ENCODE measurements at places on chromosomes 7 and 10.

DNA sequence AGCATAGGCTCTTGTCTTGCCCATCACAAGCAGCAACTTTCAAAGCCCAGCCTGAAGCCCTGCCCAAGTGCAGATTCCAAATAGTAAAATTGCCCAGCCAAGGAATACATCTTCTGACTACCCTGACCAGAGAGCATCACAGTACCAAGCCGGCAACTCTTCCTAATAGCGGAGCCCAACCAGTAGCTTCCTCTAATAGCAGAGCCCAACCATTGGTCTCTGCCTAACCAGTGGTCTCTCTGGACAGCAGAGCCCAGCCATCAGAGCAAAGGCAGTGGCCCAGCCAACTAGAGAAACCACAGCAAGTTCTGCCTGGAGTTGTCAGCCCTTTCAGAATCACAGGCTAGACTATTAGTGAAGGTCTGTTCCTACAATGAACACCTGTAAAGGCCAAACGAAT, 285.6 kb downstream of the HGF start:
- DNase-seq, result no peak

- DNase-seq, result no peak
Measured at GRCh38 chr10:106894692-106895091, 269.8 kb downstream of the SORCS1 start.

GRCh38 chr10:44008270-44008916, 359.7 kb upstream of the ZNF32 start:
- DNase-seq, result no peak

DNA sequence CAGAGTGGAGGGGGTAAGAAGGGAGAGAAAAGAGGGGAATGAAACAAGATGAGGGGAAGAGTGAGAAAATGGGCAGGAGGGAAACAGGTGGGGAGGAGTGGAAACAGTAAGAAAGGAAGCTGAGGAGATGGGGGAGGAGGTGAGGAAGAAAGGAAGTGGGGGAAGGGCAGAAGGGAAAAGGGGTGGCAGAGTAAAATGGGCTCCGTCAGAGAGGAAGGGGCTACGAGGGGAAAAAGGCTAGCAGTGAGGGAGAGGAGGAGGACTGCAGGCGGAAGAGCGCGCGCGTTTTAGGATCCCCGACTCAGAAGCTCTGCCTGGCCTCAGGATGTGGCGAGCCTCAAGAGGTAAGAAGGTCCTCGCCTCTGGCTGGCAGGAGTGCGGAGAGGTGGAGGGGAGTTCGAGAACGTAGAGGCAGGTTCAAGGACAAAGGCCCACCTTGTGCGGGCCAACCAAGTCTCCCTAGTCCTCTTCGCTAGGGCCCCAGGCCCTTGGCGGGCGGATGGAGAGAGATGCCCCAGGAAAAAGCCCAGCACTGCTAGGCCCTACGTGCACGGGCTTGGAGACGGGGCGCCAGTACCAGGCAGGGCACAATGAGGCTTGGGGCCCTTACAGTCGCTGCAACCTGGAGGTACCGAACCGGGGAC, 5.8 kb upstream of the NKX2-3 start:
- DNase-seq, result no peak

DNA sequence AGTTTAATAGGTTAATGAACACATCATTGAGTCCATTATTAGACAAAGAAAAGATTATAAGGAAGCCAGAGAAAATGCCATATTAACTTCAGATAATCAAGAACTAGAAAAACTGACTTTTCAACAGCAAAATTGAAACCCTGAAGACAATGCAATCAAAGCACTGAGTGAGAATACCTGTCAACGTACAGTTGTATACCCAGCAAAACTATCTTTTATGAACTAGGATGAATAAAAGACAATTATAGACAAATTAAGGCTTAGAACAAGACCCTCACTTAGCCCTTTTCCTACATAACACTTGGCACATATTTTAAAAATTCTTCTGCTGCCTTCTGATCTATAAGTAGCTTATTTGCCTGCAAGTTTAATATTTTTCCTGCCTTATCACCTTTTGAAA, 19.0 kb upstream of the DGKI start:
- no peak for DNase-seq

DNA sequence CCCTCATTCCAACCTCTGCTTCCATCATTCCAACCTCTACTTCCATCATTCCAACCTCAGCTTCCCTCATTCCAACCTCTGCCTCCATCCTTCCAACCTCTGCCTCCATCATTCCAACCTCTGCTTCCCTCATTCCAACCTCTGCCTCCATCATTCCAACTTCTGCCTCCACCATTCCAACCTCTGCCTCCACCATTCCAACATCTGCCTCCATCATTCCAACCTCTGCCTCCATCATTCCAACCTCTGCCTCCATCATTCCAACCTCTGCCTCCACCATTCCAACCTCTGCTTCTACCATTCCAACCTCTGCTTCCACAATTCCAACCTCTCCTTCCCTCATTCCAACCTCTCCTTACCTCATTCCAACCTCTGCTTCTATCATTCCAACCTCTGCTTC, 30.3 kb downstream of the CCDC71L start:
- DNase-seq, result no peak

GRCh38 chr7:117640465-117640864, 160.6 kb downstream of the CFTR start:
- DNase-seq, result no peak

GRCh38 chr10:43403911-43404703, 4.9 kb downstream of the HNRNPF start:
- no peak for DNase-seq

DNA sequence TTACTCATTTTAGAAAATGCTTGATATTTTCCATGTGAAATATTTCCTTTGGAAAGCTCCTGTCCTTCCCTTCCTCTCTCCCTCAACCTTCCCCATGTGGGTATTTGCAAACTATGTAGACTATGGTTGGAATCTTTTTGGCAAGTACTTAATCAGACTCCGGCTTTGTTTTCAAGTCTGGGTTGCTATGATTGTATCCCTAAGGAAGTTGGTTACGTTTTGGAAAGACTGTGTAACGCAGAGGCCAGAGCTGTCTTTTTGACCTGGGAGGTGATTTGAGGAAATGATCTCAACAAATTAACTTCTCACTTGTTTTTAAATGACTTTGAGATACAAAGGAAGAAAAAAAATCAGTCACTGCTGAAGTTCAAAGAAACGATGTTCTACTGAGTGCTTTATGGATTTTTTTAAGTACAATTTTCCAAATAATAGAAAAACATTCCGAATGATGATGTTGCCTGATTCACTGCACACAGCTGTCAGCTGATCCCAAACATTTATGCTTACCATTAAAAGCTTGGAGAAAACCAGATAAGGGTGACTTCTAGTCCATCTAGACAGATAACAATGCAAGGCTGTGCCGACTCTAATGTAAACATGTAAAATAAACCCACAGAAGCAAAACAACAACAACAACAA, 145.5 kb upstream of the CELF2 start:
- DNase-seq, result no peak

DNA sequence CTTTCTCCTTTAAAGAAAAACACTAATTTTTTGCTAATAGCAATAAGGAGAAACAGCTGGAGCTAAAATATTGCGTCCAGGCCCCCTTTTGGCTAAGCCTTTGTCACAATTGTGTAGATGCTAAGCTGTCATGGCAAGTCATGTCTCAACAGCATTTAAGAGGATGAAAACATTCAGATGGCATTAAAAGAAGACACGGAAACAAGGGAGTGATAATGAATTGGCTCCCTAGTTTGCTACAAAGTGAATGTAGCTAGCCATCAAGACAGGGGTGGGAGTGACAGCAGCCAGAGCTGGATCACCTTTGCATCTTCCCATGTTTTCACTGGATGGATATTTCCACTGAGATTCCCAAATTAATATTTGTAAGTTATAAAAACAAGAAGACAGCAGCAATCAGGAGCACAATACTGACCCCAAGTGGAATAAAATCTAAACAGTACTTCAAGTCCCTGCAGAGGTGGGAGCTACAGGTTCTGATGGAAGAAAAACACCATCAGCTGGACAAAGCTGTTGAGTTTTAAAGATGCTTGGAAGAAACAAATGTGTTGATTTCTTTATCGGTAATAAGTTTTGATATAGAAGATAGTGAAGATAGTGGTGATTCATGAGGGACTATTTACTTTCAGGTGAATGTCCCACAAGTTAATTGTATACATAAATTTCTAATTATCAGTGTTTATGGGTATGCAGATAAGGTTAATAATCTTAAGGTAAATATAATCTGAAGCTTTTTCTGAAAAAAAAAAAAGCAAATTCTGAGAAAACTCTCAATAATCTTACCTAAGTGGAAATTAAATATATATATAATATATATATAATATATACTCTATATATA, 129.4 kb downstream of the SLC16A9 start:
- peak; percentile 62 for DNase-seq

DNA sequence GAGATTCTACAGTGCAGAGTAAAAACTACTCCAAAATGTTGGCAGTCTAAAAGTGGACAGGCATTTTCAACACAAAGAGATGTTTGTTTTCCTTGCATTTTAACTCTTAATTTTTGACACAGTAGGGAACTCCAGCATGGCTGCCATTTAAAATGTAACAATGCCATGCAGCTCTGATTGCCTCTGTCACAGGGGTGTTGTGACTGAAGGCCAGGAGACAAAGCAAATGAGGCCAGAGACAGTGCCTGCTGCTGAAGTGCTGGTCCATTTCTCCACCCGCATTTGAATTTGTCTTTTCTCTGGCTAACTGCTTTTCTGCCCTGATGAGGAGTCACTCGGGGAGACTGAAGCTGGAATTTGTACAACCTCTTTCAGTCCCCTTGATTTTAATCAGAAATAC, 710.6 kb upstream of the GALNT17 start:
- no peak for DNase-seq

DNA sequence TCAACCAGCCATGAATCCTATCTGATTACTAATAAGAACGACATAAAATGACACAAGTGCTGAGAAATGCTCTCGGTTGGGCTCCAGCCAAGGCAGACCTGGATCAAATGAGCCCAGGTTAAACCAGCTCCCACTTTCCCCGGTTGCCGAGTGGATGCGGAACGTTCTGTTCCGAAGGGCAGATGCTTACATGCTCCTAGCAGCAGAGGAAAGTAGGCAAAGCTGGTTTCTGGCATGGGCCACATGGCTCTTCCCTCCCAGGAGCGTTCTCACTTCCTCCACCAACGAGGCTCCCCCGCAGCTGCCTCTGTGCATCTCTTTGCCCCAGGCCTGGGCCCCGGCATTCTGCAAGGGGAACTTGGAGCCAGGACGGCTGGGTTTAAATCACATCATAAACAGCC, 61.8 kb upstream of the SDK1 start:
- no peak for DNase-seq

GRCh38 chr7:69654381-69654780, 56.1 kb downstream of the AUTS2 start:
- no peak for DNase-seq

DNA sequence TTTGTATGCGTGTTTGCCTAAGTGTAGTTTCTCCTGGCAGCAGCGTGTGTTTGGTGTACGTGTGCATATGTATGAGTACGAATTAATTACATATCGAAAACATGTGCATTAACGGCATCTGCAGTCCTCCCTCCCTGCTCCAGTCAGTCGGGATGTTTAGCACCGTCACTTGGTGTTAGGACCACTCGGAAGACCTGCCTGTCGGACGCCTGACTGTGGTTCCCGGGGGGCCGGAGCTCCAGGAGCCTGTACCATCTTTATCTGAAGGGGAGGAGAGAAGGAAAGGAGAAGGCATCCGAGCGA, 1.1 kb upstream of the CNTNAP2 start:
- DNase-seq, result no peak

- DNase-seq, result no peak
Measured at GRCh38 chr7:44846816-44847508, 925 bp downstream of the H2AZ2 start.

- no peak for DNase-seq
Measured at GRCh38 chr10:22913474-22914092, 14.3 kb upstream of the ARMC3 start.

DNA sequence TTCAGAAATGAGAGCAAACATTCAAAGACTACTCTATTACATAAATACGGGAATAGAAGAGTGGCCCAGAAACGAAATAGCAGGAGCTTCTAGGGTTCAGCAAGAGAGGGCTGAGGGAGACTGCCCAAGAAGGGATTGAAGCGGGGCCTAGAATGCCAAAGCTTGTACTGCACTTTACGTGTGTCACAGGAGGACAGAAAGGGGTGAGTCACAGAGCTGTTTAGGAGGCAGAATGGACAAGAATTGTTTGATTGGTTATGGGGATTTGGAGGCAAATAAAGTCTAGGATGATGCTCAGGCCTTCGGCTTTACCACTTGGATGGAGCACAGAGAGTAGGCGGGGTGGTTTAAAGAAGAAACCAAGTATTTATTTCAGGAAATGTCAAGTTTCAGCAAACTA, 11.3 kb upstream of the FXYD4 start:
- no peak for DNase-seq
